ENCODE measurements at places on chromosomes 1 and 21.

GRCh38 chr1:19059773-19060172, 103.3 kb upstream of the IFFO2 start:
- DNase-seq, result no peak

DNA sequence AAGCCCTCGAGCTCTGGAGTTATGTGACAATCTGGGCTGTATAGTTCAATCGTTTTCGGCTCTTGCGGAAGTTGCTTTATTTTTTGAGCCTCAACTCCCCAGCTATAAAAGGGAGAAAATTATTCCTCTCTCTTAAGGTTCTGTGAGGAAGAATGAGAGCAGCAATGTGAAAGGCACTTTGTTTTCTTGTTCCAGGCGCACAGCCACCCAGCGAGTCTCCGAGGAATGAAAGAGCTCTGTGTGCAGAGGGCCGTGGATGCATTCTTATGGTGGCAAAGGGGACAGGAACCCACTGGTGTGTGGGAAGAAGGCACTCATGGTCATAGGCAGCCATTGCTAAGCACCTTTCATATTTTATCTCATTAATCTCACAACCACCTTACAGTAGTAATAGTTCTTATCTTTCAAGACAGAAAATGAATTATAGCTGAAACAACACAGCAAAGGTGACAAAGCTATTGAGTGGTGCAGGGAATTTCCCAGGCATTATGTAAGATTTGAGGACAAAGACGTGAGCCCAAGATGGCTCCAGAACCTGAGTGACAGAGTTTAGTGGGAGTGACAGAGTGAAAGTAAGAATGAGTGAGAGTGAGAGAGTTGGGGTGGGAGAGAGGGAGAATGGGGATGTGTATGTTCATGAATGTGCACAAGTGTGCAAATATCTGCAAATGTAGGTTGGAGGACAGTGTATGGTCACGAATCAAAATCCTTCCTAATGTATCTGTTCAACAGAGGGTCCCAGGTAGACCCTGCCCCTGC, 9.4 kb downstream of the CYP2J2 start:
- DNase-seq, result peak; percentile 81

- peak; percentile 40 for DNase-seq
These were observed 1.2 kb upstream of the LHX9 start for GRCh38 chr1:197915862-197916499.

DNA sequence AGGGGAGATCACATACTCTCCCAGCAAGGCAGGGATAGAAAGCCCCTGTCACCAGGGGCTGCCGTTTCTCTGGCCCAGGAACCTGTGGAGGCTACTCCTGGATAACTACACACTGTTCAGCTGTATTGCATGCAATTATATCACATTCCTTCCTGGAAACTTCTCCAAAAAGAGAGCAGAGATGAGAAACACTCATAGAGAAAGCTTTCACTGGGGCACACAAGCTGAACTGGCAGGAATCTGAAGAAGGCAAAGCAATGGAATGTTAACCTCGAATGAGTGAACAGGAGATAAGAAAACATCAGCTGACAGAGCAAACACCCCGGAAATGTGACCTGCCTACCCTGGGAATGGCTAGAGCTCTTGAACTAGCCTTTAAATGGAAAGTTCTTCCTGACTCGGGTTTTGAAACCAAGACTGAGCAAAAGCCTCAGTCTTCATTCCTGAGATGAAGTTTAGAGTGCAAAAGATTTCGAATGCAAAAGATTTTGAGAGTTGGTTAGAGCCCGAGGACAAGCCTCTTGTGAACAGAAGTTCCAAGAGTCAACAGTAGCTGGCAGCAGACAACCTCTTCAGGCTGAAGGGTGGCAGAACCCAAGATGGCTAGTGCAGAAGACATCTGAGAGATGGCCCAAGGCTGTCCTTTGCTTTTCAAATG, 32.3 kb downstream of the CCN1 start:
- no peak for DNase-seq

DNA sequence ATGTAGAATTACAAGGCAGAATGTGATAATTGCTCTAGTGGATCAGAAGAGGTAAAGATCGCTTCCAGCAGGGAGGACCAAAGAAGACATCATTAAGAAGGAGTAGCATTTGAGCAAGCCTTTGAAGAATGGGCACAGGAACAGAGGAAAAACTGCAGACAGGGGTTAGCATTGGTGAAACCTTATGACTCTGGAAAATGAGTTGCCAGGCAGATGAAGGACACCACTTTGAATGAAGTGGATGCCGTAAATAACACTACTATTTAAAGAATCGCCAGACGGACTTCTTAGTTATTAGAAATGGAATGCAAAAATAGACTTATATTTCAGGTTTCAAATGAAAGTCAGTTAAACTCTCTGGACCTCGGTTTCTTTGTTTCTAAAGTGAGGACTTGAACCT, 727.7 kb downstream of the USP25 start:
- no peak for DNase-seq

- no peak for DNase-seq
These were observed 33.4 kb upstream of the NTPCR start for GRCh38 chr1:232917053-232917452.

GRCh38 chr1:15797614-15798390, 9.6 kb downstream of the UQCRHL start:
- DNase-seq, result no peak

DNA sequence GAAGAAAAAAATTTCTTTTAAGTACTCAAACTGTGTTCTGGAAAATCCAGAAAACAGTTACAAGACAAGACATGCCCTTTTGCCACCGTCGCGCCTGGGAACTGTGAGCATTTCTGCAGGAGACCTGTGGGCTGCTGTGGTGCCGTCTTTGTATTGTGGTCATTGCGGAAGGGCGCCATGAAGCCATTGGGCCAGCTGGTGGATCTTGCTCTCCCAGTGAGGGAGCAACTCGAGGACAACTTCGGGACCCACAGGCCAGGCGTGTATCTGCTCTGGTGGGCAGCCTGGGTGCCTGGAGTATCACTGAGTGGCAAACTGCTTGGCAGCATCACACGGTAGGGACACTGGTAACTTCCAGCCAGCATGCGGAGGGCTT, 3.8 kb upstream of the THEMIS2 start:
- DNase-seq, result no peak

GRCh38 chr1:47871799-47872353, 125.3 kb downstream of the TRABD2B start:
- DNase-seq, result no peak

GRCh38 chr1:22053017-22053860, 730 bp downstream of the CDC42 start:
- peak; percentile 44 for DNase-seq
